KBM-7 (cell line): ENCODE measurements at places on chromosomes 3 and 15.

DNA sequence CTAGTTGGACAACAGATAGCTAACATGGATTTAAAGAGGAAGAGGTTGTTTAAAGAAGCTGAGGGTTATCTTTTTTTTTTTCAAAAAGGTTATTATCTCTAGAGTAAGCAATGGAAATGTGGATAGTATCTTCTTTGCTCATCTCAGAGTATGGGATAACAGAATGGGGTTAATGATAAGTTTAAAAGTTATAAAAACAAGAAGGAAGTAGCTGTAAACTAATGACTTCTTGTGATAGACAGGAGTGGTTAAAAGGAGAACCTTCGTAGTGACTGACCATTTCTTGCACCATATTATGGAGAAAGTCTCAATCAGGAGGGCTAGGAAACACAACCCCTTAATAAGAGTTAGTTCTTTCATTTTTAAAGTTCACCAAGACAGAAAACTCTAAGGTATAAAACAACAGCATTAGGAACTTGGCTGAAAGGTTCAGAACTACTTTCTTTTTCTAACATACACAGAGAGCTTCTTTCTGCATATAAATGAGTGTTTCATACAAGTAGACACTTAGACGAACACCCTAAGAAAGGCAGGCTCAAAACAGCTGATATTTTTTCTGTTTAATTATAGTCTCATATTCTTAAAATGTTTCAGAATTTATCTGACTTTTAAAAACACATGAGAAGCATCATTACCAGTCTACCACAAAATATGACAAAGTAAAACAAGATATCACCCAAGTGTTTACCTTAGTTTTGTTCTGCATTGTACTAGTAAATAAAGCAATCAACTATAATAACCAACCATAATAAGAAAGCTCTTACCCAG lies 140.0 kb downstream of the MEIS2 start:
- DNase-seq: peak; percentile 55

GRCh38 chr3:127970966-127971592 lies 56.0 kb downstream of the KBTBD12 start:
- peak; percentile 53 for DNase-seq

DNA sequence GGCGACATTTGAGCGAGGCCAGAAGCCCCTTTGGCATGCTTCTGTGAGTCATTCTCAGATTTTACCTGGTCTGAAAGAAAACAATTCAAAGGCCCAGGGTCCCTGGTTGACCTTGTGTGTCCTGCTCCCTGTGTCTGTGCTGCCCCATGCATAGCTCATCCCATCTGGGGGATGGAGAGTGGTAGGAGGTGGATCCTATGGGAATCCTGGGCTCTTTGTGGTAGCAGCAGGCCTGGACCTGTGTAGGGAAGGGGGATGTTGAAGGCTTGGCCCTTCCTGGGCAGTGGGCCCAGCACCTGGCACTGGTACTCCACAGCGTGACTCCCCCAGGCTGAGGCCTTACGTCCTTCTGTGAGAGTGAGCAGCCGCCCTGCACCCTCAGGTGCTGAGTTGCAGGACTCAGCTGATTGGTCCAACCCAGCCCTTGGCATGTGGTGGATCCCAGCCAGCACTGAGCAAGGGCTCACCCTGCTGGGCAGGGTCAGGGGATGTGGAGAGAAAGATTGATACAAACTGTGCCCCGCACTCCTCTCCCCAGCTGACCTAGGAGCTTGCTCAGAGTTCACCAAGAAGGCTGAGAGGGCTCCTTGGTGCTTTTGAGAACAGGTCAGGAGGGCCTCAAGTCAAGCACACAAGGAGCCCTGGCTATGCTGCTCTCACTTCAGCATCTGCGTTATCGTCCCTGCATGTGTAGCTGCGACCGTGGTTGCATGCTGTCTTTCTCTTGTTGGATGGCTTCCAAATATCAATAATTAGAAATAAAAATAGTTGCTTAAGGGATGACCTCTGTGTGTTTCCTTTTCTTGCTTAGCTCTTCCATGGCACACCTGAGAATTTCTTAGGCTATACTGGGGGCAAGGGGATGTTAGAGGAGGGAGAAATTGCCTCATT lies 21.4 kb upstream of the JMJD7 start:
- DNase-seq: no peak

GRCh38 chr3:150327678-150328653 lies 80.1 kb upstream of the TSC22D2 start:
- no peak for DNase-seq

DNA sequence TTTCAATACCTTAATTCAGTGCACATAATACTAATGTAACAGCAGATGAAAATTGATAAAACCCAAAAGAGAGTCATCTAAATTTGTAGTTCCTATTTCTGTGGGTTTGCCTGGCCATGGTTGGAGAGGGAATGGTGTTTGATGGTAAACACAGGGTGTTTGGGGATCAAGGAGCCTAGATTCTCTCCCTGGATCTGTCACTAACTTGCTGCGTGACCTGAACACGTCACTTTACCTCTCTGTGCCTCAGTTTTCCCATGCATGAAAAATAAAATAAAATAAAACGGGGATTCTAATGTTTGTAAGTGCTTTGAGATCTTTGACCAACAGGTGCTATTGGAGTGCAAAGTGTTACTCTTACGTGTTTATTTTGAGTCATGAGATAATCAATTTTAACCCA lies 49.8 kb downstream of the GHSR start:
- DNase-seq: no peak

DNA sequence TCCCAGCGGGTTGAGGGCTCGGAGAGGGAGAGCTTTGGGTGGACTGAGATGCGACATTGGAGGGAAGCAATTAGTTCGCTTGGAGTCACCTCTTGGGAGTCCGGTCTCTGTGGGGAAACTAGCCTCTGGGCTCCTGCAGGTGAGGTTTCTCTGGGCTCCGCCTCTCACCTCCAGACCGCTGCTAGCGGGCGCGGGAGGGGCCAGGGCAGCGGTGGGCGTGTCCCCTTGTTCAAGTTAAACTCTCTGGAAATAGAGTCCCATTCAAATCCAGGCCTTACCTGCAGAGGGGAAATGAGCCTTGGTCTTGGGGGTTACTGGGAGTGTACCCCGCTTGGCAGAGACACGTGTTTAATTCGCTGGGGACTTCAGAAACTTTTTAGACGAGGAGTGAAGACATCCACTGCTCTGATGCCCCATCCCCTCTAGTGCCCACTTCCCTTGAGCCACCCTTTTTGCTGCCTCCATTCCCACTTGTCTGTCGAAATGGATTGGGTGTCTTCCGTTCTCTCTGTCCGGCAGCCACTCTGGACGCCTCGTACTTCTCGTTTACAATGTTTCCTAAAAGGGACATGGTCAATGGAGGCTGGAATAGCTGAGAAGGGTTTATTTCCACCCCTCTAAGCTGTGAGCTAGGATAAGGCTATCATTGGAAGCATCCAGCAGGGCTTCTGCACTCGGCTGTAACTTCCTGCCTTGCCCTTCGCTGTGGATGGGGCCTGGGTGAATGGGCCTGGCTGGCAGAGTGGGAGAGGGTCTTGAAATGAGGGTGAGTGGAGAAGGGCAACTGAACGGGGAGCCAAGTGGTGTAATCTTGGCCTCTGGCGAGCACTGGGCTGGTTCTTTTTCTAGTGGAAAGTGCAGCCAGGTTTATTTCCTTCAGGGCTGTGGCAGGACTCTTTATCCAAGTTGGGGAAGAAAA lies 1.1 kb downstream of the MITF start:
- no peak for DNase-seq

- no peak for DNase-seq
These were observed 556.3 kb upstream of the TBL1XR1 start for GRCh38 chr3:177753451-177754155.

GRCh38 chr15:25852661-25853524 lies 10.2 kb downstream of the ATP10A start:
- DNase-seq: peak; percentile 52

- DNase-seq: no peak
These were observed 8.2 kb downstream of the C3orf22 start for GRCh38 chr3:126550488-126551051.
